ENCODE measurements at places on chromosomes 1 and 21.

- DNase-seq, result no peak
These were observed 115.2 kb downstream of the NPHP4 start for GRCh38 chr1:5877001-5877400.

DNA sequence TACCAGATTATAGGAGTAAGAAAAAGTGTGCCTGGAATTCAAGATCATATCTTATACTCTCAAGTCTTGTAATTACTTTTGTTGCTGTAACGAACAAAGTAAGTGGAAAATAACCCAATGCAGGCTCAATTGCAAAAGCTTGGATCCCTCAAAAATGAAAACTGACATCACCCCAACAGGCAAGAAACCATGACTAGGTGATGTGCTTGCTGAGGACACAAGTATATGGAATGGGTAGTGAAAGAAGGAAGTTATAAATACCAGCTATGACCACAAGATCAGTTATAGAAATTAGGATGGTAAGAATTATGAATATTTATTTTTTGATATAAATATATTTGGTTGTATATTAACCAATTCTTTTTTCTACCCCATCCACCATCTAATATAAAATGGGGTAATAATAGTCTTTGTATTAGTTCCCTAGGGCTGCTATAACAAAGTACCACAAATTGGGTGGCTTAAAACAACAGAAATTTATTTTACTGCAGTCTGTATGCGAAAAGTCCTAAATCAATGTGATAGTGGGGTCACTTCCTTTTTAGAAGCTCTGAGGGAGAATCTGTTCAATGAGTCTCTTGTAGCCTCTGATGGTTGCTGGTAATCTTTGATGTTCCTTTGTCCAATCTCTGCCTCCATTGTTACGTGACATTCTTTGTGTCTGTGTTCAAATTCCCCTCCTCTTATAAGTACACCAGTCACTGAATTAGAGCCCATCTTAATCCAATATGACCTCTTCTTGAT is 45.0 kb downstream of the DUSP10 start:
- DNase-seq, result no peak

GRCh38 chr1:96579636-96580035 is 141.9 kb upstream of the PTBP2 start:
- DNase-seq, result no peak

DNA sequence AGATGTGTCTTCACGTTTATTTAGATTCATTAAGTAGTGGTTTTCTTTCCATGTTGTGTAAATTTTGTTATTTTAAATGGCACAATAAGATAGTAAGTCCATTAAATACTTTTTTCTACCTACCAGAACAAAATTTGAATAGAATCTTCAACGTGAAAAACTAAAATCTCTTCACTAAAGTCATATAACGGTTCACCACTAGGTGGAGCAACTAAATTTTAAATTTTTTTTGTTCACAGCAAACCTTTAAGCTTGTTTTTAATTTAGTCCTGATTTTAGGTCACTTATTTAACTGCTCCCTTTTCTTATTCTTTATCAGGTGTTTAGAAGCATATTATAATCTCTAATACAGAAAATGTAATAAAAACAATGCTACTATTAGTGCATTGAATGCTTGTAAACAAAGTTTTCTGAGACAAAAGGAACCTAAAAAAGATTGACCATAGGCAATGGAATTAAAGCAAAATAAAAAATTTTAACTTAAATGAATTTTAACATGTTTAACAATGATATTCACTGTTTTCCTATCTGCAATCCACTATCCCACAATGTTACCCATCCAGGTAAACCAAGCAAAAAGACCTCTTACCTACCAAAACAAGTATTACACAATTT is 28.3 kb upstream of the PKN2 start:
- peak; percentile 11 for DNase-seq

GRCh38 chr21:41777951-41778815 is 11.3 kb upstream of the RIPK4 start:
- peak; percentile 72 for DNase-seq

DNA sequence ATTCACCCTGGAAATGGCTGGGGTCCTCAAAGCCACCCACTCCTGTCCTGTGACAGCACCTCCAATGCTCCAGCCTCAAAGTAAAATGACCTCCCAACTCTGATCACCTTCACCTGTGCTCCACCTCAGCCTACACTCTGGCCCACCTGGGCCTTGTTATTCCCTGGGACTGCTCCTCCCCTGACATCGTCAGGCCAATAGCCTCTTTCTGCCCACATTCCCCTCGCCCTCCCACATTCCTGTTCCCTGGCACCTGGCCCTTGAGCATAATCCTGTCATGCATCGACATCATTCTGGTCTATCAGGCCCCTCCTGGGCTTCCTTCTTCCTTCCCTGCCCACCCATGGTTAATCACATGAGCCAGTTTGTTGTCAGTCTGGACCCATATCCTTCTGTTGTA is 13.2 kb upstream of the BCAR3 start:
- DNase-seq, result no peak

GRCh38 chr1:186899577-186899976 is 70.8 kb downstream of the PLA2G4A start:
- no peak for DNase-seq

- DNase-seq, result no peak
These were observed 16.6 kb downstream of the NPL start for GRCh38 chr1:182806015-182806678.

DNA sequence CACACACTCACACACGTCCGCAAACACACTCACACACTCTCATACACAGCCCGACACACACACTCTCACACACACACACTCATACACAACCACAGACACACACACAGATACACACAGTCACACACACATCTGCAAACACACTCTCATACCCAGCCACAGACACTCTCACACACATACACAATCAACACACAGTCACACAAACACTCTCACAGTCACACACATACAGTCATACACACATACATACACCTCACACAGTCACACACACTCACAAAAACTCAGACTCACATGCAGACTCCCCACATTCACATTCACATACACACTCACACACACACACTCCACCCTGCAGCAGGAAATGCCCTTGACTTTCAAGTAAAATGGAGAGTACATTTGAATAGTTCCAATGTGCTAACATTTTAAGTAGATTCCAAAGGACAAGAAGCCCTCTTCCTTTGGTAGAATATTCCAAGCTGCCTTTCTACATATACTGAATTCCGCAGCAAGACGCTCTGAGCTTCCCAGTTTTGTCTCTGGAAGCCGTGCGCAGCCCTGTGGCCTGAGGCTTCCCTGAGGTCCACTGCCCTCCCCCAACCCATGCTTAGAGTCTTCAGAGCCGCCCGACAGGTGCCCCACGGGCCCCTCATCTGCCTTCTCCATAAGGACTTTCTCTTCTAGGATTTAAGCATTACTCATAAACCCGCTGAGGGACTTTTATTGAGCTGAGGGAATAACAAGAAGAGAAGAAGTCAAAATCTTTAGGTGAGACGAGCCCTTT is 9.7 kb downstream of the BATF3 start:
- no peak for DNase-seq

GRCh38 chr1:18633422-18634155 is 2.9 kb downstream of the PAX7 start:
- DNase-seq, result no peak

Measured in fibroblast of skin of left quadriceps (primary cell).